Kidney epithelial cell (primary cell): ENCODE measurements at places on chromosomes 12 and 14. TPM values are rescaled to one million over a fixed set of nuclear protein-coding genes. Genes with fewer than 3 reads are reported as not detected.

RERG gene
- 1.2 and 1.6 TPM in 2 replicates for total RNA-seq

MYL2 gene
- not detected in 2 replicates for total RNA-seq

TOGARAM1 gene
- 12.2 and 23.1 TPM in 2 replicates for total RNA-seq

SYNE3 gene
- total RNA-seq, result 2.2 and 3.1 TPM in 2 replicates

CLEC4C gene
- total RNA-seq, result not detected in 2 replicates

NRIP2 gene
- not detected in 2 replicates for total RNA-seq

GARIN6 gene
- total RNA-seq, result not detected in 2 replicates

PAPOLA gene
- 100 and 102 TPM in 2 replicates for total RNA-seq

ATP5F1B gene
- total RNA-seq, result 399 and 419 TPM in 2 replicates

LRRC43 gene
- 0.75 and 2.5 TPM in 2 replicates for total RNA-seq

SLC7A8 gene
- total RNA-seq, result 2.3 and 3.5 TPM in 2 replicates

SLC17A8 gene
- under 0.01 TPM in 1 of 2 replicates, not detected in the other for total RNA-seq

ARMH4 gene
- total RNA-seq, result 4.1 and 4.2 TPM in 2 replicates

GLI1 gene
- 1.6 TPM in 2 replicates for total RNA-seq

DERA gene
- total RNA-seq, result 37.1 and 39.3 TPM in 2 replicates

BATF gene
- total RNA-seq, result 0.14 TPM in 1 of 2 replicates, not detected in the other

TMTC1 gene
- 1.6 and 1.8 TPM in 2 replicates for total RNA-seq

SNAPC1 gene
- total RNA-seq, result 10.6 and 16.1 TPM in 2 replicates

GDF3 gene
- not detected in 2 replicates for total RNA-seq

DBX2 gene
- total RNA-seq, result not detected in 2 replicates

ADAM20 gene
- total RNA-seq, result 0.14 and 0.17 TPM in 2 replicates

PROX2 gene
- total RNA-seq, result not detected in 2 replicates

LAG3 gene
- not detected in 2 replicates for total RNA-seq

AP1G2 gene
- 93.2 and 93.4 TPM in 2 replicates for total RNA-seq
